Suppressor macrophage (primary cell): ENCODE measurements at places on chromosomes 11 and 22.
A peak's percentile ranks its signal among the peaks of the same experiment; 100 is the strongest.

DNA sequence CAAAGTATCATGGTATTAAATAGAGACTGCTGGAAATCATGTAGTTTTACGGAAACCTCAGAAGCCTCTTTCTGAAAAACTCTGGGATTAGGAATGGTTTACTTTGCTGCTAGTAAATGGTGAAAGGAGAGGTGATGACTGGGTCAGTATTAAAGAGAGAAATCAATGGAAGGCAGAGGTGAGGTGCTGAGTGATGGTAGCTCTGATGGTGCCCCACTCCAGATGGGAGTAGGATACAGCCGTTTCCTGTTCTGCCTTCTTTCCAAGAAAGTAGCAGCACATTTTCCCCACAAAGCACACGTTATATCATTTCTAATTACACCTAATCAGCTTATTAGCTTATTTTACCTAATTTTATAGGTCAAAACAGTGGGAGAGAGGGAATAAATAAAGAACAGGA is 267.6 kb upstream of the PITPNB start:
- DNase-seq = no peak

DNA sequence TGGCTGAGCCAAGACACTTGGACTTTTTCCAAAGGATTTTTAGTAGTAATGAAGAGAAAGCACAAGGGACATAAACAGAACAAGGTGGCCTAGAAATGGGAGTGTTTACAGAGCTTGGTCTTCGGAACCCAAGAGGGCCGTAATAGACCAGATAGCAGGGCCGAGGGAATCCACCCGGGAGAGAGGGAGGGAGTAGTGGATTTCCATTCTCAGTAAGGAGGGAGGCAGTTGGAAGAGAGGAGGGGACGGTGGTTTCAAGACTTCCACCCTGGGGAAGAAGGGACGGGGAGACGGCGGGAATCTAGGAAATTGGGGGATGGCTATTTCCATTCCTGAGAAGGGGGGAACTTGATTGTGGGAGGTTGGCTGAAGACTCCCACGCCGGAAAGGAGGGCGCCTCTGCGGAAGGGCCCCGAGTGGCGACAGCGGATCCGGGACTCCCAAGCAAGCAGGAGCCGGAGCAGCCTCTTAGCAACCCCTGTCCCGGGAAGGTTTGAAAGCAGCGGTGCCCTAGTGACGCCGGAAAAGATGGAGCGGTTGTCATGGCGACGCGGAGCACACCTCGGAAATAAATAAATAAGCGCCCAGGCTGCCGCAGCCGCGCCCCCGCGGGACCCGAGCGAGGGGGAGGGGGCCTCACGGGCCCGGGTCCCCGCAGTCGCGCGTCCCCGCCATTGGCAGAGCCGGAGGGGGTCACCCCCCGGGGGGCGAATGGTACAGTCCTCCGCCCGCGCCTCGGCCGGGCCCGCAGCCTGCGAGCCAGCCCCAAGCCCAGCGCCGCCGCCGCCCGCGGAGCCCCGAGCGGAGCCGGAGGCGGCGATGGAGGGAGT is 31.6 kb downstream of the EIF3F start:
- peak; percentile 13 for DNase-seq

GRCh38 chr11:16215352-16215751 is 141.0 kb downstream of the SOX6 start:
- no peak for DNase-seq

DNA sequence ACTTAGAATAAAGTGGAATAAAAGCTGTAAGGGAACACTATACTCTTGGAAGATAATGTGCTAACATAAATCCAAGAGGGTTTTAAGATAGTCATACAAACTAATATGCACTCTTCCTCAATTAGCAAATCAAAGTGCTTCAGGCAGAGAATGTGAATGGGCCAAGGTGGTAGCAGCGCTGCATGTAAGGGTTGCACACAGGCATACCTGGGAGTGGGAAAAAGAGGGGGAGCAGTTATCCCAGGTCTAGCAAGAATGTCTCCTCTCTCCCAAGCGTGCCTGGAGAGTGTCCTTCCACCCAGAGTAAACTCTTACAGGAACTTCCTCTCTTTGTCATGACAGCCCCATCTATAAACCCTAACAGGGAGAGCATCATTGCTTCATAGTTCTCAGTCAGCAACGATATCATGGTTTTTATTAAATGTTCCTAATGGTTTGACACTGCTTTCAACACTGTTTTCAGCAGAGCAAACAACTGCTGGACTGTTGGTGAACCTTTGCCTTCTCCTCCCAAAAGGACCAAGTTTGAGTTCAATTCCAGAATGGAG is 61.6 kb downstream of the SYTL2 start:
- DNase-seq = peak; percentile 32

DNA sequence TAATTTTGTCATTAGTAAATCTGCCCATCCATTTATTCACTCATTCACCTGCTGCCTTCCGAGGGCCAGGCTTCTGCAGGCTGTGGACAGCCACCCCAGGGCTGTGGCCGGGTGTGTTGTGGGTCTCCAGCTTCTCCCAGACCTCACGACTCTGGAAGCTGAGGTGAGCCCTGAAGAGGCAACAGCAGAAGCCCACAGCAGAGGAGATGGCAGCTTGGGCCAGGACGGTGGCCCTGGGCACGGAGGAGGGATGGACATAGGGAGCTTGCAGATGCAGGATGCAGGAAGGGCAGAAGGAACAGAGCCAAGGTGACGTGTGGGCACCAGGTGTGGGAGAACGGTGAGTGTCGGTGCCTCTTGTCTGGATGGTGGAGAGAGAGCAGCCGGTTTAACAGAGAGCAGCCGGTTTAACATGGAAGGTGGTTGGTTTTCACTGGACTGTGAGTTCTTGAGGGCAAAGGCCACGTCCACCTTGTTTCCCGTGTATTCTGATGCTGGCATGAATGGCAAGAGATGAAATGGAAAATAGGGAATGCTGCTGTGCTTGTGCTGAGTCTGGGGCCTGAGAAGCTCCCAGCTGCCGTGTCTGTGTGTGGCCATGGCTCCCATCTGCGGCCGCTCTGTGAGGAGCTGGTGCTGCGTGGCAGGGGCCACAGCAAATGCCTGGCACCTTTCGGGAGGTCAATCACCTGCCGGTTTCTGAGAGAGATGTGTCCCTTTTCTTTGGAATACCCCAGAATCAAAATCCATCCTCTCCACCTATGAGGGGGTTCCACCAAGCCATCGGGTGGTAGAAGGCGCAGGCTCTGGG is 669.9 kb downstream of the BRD1 start:
- DNase-seq = no peak

- DNase-seq = no peak
Measured at GRCh38 chr11:15651816-15652215, 537.1 kb downstream of the INSC start.

DNA sequence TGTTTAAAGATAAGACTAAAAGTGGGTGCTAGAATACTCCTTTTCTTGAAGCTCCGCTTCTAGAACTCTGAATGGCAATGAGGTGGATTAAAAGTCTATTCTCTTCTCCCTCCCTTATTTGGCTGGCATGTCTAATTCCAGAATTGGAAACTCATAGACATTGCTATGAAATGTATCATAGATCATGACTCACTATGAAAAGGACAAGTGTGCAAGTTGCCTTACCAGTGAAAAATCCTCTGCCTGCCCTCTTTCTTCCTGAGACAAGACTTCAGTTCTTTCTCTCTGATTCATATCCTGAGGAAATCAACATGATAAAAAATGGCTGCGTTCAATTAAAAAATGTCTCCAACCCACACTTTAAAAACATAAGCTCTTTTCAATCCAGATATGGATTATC is 73.2 kb upstream of the BLID start:
- no peak for DNase-seq

GRCh38 chr11:92306966-92307510 is 82.4 kb downstream of the FAT3 start:
- no peak for DNase-seq
